Liver (tissue), 10 donors: ENCODE measurements at places on chromosomes 1 and 21.

GRCh38 chr1:111309690-111310089 is 19.0 kb downstream of the CHIA start:
- DNase-seq: no peak

DNA sequence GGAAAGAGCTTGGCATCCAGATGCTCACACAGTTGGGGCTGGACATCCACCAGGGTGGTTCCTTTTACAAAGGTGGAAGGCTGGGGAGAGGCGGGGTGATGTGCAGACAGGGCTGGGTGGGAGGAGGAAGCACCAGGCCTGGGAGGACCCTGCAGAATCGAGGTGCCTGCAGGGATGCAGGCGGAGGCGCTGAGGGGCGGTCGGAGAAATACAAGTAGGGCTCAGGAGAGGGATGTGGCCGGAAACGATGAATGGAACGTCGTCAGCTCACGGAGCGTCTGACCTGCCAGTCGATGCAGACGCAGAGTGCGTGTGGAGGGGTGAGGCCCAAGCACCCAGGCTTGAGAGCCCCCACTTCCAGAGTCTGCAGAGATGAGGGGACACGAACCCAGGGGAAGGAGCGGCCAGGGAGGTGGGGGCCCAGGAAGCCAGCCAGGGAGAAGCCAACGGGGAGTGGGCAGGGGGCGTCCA is 63.4 kb downstream of the TRIM11 start:
- DNase-seq: no peak

GRCh38 chr1:40532062-40532389 is 589 bp downstream of the ZNF684 start:
- no peak for DNase-seq

DNA sequence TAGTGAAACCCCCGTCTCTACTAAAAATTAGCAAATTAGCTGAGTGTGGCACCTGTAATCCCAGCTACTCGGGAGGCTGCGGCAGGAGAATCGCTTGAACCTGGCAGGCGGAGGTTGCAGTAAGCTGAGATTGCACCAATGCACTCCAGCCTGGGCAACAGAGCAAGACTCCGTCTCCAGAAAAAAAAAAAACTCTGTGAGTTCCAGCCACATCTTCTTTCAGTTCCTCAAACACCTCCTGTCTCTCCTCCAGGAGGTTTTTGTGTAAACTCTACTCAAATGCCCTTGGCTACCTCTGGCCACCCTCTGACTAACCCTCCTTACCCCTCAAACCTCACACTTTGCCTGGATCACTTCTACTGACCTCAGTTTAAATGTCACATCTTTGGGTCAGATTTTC is 38.1 kb downstream of the RCSD1 start:
- DNase-seq: no peak

DNA sequence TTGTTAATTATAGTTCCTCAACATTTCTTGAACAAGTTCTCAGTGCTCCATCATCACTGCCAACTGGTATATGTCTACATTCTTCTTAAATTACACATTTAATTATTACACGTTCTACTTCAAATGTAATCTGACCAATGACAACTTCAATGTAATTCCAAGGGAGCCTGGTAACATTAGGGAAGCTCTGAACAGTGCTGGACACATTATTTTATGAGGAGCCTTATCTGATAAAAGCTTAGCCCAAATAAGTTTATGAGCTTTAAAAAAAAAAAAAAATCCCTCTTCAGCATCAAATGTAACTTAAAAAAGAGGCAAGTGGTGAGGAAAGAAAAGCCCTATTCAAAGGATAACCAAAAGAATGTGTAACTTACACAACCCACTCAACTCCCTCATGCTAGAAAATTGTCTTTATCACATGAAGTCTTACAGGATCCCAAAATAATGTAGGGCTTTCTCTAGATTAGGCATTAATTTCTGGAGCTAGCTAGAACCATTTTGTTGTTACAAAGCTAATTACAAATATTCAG is 35.2 kb upstream of the ABCA4 start:
- no peak for DNase-seq

- DNase-seq: peak; percentile 97
Measured at GRCh38 chr1:3900969-3901529, 977 bp upstream of the C1orf174 start.

GRCh38 chr1:61455400-61455799 is 269.5 kb downstream of the TM2D1 start:
- no peak for DNase-seq

DNA sequence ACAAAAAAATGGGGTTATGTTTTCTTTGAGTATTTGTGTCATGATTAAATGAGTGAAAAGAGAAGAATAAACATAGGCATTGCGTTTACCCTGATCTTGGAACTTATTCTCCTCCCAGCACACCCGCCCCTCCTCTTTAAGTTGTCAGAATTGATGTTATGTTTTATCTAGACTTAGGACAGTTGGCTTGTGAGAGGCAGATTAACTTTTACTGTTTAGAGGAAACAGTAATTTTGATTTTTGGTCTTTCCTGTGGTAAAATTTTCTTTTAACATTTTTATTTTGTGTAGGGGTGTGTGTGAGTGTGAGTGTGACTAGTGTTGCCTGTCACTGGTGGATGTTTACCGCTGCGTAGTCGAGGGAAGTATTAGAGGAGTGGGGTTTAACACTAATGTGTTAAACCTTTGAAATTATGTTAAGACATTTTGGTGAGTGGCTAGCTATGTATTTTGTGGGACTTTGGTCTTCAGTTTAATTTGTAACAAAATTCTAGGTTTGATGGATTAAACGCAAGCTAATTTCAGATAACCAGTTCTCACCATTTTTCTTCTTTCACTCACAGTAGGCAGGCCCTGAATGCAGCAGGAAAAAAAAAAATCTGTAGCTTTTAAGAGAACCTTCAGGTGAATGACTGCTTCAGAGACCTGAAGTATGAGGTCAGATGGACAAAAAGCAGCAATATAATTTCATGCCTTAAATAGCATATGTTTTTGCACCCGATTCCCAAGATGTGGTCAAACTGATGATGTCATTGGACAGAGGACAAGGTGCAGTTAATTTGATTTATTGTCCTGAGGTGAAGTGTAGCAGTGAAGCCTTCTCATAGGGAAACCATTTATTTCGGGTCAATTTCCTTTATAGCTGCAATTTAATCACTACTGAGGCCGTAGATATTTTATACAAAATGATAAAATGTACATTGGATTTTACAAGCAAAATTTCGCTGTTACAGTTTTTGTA is 2.7 kb downstream of the POU2F1 start:
- no peak for DNase-seq

DNA sequence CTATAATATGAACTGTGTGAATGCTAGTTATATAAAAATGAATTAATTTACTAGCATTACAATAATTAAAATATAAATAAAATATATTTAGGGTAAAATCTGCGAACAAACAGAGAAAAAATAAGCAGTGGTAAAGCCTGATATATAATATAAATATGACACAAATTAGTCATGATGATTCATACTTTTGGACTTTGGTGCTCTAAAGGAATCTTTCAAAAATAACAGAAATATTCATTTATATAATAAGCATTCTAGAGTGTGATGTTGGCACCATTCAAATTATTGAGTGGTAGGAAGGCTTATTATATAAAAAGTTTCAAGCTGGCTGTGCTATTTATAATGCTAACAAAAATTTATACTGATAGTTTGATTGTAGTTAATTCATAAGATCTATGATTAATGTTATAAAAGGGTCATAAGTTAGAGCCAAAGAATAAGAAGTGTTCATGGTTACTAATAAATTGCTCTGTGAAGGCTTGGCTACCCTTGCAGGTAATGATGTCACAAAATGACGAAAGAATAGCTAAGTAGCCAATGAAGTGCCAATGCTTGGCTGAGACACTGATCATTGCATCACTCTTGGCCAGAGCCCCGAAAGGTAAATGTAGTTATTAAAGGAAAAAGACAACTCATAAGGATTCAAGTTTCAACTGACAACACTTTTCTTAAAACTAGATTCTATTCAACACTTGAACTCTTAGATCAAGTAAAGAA is 108.7 kb downstream of the USH2A start:
- no peak for DNase-seq

- DNase-seq: no peak
Measured at GRCh38 chr1:50108497-50109059, at the start of gene ELAVL4. Gene ELAVL4, plus strand, starts transcription at chr1:50108920. Its CDS starts 270 bp downstream, at chr1:50109190.

DNA sequence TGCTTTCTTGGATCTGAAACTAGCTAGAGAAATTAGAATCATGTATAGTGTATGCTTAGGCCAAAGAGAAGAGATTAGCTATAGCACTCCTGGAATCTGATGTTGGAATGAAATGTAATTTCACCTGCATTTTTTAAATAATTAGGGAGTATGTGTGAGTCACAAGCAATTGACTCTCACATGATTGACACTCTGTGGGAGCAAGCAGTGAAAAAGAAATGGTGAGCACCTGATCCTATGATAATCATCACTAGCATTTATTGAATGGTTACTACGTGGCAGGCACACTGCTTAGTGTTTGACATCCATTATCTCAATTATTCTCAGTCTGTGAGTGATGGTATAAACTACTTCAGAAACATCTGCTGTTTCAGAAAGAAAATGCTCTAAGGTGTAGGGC is 176.6 kb downstream of the NRIP1 start:
- no peak for DNase-seq

GRCh38 chr1:225406976-225407725 is 20.7 kb downstream of the LBR start:
- DNase-seq: no peak

- DNase-seq: peak; percentile 38
Measured at GRCh38 chr1:64861611-64862010, 104.7 kb downstream of the JAK1 start.

GRCh38 chr1:202007304-202007703 is 3.1 kb upstream of the ELF3 start:
- no peak for DNase-seq

DNA sequence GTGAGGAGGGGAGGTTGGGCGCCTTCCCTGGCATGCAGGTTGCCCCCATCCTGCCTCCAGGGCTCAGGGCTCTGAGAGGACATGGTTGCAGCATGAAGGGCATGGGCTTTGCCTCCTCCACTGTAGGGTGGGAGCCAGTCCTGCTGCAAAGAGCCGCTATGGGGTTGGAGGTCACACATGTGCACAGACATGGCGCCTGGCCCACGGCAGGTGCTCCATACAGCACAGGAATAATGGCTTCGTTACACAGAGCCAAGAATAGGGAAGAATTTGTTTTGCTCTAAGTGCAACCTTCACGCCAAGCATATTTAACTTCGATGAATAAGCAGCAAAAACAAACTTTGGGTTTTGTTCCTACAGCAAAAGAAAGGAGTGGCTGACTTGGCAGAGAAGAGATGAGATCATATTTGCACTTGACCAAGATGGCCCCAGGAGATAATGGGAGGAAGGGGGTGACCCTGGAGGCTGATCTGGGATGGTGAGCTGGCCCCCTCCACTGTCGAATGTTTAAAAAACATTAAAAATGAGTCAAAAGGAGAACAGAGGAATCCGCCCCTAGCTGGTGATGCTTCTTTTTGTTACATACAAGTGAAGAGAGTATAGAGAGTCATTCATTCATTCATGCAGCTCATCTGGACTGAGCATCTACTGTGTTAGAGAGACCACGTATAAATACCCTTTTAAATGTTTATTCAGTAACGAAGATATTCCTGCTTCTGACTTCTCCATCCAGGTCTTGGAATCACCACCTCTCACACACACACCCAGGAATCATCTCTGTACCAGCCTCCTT is 12.4 kb upstream of the C2CD2 start:
- DNase-seq: peak; percentile 9

- no peak for DNase-seq
Measured at GRCh38 chr21:42426876-42427480, 23.3 kb downstream of the UBASH3A start.
